Mammary epithelial cell (primary cell): ENCODE measurements at places on chromosomes 13 and 19.

GRCh38 chr19:18049385-18049784 lies 37.3 kb downstream of the IL12RB1 start:
- no peak for DNase-seq

DNA sequence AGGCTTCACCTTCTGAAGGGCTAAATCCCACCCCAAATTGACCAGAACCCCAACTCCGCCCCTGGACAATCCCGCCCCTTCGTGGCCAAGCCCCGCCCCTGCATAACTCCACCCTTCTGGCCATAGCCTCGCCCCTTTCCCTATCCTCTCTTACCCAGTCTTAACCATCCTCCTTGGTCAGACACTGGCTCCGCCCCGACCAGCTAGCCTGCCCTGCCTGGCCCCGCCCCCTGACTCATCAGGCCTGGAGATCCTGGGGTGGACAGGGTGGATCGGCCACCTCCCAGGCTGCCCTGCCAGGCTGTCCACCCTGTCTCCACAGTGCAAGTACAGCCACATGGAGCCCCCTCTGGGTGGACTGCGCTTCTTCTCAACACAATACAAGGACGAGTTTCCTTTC lies 8.0 kb upstream of the ZNF358 start:
- peak; percentile 76 for DNase-seq

- DNase-seq = peak; percentile 53
Measured at GRCh38 chr13:75687150-75687763, 51.1 kb downstream of the LMO7 start.

GRCh38 chr13:27522847-27523246 lies 72.5 kb upstream of the MTIF3 start:
- DNase-seq = no peak

DNA sequence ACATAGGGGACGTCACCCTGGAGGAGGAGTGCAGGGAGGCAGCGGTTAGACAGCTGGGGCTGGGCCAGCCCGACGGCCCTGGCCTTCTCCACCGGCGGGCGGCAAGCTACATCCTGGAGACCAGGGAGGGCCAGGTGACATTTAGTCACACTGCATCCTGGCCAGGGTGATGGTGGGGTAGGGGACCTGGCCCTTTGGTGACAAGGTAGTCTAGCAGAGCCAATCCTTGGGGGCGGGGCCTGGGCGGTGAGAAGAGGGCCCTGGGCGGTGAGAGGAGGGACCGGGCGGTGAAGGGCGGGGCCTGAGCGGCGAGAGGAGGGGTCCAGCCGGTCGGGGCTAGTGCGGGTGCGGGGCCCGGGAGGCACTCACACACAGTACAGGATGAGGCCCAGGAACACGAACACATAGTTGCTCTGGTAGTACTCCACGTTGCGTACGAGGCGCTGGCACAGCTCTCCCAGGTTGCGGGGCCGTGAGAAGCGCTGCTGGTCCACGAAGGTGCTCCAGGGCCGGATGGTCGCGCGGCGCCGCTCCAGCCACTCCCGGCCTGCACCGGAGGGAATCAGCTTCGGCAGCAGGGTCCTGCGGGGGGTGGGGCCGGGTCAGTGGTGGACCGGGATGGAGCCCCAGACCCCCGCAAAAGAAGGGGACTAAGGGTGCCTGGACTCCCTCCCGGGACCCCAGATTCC lies 610 bp downstream of the RABAC1 start:
- DNase-seq = peak; percentile 73

- no peak for DNase-seq
Measured at GRCh38 chr19:50743537-50743936, 20.4 kb downstream of the CLEC11A start.

DNA sequence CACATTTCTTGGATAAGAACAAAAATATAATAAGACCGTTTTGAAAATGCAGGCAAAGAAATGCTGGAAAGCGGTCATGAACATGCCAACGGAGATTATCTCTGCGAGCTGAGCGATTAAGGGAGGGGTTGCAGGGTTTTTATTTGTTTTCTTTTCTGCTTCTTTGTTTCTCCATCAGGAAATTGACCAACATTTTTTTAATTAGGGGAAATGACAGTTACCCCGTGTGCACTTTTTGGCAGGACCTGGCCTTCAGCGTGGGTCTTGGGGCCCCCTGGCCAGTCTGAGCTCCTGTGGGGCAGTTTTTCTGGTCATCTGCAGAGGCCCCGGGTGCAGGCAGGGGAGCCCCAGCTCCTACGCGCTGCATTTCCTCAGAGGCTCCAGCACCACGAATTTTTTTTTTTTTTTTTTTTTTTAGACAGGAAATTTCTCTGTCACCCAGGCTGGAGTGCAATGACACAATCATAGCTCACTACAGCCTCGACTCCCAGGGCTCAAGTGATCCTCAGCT lies 31.3 kb upstream of the HOMER3 start:
- no peak for DNase-seq

DNA sequence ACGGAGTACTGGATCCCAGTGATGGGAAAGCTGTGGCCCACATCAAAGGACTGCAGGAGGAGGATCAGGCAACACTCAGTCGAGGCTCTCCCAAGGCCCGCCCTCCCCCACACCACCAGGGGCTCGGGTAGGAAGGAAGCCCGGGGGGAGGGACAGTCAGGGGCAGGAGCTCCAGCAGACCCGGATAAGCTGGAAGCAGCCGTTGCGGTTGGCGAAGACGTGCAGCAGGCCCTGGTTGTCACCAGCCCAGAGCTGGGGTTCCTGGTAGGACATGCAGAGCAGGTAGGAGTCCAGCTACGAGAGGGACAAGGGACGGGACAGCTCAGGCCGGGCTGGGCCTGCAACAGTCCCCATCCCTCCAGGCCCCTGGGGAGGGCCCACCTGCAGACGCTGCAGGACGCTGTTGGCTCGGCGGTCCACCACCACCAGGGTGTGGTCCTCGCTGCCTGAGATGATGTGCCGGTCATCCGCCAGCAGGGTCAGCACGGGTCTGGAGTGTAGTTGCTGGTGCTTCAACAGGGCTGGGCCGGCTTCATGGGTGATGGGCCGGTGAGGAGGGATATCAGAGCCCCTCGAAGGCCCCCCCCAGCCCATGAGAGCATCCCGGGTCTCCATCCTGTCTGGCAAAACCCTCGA lies 1.9 kb downstream of the GNG14 start:
- DNase-seq = no peak

DNA sequence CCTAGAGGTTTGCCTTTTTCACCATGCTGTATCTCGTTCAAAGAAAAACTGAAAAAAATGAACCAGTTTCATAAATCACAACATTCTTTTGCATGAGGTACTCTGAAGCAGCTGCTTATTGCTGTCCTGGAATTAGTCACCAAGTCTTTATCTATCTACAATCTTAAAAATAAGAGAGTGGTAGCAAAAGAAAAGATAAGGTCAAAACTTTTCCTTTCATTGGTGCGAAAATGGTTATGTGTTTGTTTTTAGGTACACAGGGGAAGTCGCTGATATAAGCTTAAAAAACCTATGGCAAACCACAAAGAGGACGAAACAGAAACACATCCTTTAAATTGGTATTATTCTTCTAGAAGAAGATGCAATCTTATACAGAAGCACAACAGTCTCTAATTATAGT lies 20.7 kb downstream of the OBI1 start:
- DNase-seq = no peak

- no peak for DNase-seq
Measured at GRCh38 chr19:10800488-10800887, 35.5 kb downstream of the TMED1 start.

DNA sequence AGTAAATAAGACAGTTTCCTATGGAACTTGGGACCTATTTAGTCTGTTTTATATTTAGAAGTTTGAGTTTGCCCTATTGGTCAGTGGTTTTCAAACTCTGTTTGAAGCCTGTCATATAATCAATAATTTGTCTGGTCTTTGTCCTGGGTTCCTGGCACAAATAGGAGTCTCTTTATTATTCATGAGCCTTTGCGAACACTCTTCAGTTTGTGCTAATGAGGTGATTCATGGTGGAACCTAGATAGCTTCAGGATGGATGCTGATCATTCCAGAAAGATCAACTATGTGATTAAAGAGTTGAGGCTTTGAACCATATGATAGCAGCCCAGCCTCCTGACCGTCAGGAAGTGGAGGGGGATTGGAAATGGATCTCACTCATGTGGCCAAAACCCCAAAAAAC lies 10.0 kb upstream of the VWA8 start:
- DNase-seq = no peak

GRCh38 chr13:75770592-75771011 lies 134.5 kb downstream of the LMO7 start:
- DNase-seq = no peak

GRCh38 chr19:38812009-38812840 lies 520 bp downstream of the LGALS4 start:
- no peak for DNase-seq

DNA sequence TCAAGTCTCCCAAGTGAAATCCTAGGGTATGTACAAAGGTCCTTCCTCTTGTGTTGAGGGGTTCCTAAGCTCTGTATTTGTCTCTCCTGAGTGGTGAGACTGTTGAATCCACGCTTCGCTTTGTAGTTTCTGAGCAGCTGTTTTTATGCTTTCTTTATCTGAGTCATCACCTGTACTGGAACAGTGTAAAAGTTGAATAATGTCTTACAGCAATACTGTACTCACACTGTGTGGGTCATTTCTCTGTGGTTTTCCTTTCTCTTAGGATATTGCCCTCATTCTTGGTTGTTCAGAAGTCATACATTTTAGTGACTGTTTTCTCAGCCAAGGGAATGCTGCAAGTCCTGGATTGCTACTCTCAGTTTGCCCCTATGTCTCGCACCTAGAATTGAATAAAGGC lies 1596.6 kb downstream of the SLITRK5 start:
- peak; percentile 61 for DNase-seq
